ENCODE measurements at places on chromosomes 4 and X. TPM values are rescaled to one million over a fixed set of nuclear protein-coding genes. Genes with fewer than 3 reads are reported as not detected.

DNA sequence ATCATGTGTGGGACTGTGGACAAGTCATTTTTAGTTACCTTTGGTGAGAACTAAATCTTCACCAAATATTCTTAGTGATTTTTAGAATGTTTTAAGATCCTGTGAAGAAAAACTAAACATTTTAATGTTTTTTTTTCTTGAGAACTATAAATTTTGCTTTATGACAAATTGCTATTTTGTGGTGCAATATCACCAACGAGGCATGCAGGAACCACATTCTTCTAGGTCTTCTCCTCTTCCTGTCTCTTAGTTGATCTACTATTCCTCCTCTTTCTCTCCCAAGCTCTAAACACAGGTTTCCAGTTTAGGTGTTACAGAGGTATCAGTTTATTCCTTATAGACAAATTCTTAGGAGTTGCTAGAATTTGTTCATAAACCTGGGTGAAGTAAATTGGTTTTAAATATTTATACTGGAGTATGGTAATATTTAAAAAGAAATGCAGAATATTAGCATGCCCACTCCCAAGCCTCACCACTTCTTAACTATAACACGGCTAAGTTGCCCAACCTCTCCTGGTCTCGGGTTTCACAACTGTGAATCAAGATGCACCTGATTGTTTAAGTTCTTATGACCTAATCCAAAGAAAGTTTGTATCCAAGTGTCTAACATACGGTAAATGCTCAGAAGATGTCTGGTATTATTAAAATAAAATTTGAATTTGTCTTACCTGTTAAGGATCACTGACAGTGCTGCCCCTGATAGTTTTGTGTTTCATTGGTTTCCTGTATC is 56.5 kb upstream of the CLNK start:
- no peak for DNase-seq

DNA sequence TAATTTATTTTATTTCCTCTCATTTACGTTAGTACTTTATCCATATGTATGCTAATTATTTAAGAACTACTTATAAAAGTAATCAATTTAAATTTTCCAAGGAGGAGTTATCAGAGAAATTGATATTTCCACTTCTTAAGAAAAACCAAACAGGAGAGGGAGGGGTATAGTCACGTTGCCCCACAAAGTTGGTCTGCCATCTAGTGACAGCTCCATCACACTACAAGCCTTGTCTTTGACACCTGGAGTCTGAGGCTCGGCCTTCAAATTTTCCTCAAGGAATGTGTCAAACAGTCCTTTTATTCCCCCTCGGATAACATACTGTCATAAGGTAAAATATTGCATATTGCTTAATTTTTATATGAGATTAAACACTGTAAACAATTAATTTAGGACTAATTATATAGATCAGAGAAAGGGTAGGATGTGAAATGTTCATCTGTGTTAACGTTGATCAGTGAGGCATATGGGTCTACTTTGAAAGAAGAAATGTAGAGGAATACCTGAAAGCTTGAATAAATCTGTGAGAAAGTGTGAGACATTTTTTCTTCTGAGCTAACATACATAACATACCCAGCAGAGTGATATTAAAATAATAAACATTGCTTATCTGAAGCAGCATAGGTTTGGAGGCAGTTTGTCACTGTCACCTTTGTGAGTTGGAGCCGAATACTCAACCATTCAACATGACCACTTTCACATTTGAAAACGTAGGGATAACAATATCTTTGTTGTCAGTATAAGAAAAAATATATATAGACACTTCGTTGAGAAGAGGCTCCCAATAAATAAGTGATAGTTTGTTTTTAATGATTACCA is 114.4 kb downstream of the GLRA3 start:
- no peak for DNase-seq

GRCh38 chrX:111649638-111650037 is 31.3 kb upstream of the ALG13 start:
- DNase-seq = no peak

DNA sequence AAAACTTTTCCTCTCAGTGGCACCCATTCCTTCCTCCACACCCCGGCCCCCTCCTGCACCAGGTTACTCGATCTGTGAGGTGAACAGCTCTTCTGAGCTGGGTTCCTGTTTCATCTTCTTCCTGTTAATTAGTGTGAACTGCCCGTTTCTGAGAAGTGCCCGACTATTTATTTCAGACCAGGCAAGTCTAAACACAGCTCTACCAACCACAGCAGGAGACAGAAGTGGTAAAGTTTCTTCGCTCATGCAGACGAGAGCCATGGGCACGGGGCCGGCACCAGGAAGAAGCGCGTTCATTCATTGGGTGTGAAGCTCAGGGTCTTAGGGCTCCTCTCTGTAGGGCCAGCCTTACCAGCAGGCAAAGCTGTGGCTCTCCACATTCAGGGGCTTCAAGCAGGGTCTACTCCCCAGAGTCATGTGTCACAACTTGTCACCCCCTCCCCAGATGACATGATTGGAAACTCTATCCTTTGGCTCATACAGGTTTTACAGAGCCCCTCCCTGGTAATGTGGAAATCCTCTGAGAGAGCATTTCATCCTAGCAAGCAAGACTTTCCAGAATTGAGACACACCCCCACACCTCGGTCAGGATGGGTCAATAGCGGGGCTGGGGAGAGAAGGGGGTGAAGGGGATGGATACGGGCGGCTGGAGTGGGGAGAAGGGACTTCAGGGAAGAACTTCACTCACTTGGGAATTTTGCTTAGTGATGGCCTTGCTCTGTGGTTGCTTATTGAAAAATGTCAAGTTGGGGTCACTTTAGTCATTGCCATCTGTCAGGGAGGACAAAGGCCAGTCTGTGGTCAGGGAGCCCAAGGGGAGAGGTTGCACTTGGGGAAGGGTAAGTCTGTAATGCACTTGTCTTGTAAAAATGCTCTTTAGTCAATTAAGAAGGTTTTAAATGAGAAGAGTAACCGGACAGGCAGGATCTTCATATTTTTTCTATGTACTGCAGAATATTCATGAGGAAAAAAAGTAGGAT is 121.6 kb upstream of the TRIM2 start:
- no peak for DNase-seq

DNA sequence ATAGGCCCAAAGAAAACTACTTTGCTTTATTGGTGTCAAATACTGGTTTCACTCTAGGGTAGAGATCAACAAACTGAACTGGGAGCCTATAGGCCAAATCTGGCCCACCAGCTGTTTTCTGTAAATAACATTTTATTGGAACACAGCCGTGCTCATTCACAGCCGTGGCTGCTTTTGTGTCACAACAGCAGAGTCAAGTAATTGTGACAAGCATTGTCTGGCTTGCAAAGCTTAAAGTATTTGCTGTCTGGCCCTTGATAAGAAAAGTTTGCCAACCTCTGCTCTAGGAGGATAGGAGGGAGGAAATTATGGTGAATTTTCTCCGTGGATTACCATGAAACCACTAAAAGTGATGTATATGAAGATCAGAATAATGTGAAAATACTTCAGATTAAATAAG is 53.4 kb downstream of the GPAT3 start:
- no peak for DNase-seq

- DNase-seq = no peak
Measured at GRCh38 chrX:21721195-21721594, 36.7 kb downstream of the SMPX start.

DNA sequence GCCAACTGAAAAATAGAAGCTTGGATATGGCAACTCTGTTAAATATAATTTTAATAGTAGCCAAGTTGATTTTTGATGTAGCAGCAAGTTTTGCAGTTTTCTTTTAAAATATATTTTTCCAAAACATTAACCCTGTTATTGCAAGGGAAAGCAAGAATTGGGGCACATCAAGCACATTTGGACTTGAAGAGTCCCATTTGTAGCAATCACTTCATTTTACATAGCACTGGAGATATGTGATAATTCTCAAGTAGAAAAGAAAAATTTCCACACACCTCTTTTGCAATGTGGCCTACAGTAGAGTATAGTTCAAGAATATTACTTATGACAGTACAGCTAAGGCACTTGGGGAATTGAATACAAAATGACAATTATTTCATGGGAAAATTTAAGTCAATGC is 1.9 kb upstream of the PPP4R3C start:
- DNase-seq = no peak

DNA sequence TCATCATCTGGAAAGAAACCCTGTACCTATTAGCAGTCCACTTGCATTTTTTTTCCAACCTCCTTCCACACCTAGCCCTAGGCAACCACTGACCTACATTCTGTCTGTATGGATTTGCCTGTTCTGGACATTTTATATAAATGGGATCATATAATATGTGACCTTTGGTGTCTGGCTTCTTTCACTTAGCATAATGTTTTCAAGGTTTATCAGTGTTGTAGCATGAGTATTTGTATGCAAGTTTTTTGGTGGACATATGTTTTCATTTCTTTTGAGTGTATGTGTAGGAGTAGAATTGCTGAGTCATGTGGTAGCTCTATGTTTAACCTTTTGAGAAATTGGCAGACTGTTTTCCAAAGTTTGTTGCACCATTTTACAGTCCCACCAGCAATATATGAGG is 198.6 kb downstream of the CEP135 start:
- DNase-seq = no peak

DNA sequence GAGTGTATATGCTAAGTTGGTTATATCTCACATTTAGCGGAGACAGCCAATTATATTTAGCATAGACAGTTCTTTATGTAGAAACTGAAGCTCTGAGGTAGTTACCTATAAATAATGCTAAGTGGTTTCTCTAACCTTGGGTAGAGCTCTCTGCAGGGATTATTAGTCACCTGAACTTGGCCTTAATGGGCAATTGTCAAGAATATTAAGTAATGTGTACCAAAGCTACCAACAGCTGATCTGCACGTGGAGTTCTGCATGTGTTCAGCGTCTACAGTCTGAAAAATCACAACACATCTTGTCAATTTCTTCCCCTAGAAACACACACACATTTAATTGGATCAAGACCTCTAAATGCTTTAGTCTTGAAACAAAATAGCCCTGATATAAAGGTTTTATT is 740.6 kb upstream of the FAM241A start:
- no peak for DNase-seq

- DNase-seq = no peak
Measured at GRCh38 chr4:91220315-91220714, 1083.5 kb upstream of the GRID2 start.

DNA sequence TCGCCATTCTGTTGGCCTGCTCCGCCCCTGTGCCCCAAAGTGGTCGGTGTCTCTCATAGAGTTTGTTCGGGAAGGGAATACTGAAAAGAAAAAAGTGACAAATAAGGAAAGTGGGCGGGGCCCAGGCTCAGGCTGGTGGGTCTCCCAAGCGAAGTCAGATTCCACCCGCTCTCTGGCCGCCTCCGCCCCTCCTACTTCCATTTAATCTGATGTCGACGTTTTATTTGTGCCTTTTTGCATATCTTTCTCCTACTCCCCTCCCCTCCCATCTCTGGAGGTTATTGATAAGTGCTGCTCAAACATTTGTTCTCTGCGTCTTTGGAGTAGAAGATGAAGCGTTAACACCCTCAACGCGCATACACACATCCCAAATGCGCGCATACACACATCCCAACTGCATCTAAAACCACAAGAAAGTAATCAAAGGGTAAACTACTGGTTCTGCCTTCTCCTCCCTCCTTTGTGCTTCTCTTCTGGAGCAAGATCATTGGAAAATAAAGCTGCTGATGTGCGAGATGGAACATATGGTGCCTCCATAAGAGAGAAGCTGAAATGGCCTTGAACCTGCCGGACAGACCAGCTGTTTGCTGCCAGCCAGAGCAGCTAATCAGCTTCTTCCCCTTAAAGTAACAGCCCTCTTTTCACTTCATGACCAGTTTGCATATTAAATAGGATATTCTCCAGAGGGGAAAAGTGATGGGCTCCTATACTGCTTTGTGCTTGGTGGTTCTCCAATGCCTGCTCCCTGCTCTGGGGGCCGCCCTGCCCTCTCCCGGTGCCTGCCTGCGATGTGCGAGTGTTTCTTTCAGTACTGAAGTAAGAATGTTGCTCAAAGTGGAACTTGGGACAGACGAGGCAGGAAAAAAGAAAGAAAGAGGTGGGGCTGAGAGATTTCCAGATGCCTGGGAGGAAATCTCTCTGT is 3.1 kb downstream of the MAMLD1 start:
- no peak for DNase-seq

GRCh38 chrX:155086961-155087735 is 15.8 kb downstream of the BRCC3 start:
- no peak for DNase-seq

DNA sequence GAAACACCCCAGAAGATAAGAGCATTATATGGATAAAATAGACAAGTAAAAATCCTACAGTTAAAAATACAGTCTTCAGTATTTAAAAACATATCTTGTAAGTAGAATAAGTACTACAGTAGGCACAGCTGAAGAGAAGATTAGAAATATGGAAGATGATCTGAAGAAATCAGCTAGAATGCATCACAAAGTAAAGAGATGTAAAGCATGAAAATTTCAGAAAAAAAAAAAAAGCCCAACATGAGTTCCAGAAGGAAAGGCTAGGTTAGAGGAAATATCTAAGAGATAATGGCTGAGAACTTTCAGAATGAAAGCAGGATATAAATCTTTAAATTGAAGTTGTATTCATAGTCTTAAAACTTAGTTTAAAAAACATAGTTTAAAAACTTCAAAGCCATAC is 21.0 kb downstream of the EPGN start:
- no peak for DNase-seq

DNA sequence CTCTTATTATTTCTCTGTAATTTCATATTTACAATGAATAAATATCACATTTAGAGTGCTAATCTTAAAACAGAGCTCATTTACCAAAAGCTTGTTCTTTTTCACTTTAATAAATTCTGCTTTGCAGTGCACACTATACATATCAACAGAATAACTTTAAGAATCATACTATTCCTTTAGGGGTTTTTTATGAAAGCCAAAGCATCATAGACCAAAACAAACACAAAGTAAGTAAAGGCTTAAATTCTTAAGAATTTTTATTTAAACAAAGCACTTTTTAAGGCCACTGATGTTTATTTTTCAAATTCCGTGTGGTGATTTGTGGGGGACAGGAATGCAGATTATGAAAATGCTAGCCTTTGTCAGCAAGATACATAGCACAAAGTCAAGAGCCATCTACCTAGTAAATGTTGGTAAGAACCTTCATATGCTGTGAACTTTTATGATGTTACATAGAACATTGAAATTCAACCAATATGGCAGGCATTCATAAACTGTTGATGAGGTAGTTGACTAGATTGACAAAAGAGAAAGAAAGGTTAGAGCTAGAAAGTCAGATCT is 17.8 kb downstream of the TIGD2 start:
- no peak for DNase-seq

- DNase-seq = no peak
Measured at GRCh38 chr4:7280926-7281690, 88.8 kb downstream of the SORCS2 start.

GRCh38 chrX:153965406-153965805 is 6.2 kb downstream of the HCFC1 start:
- DNase-seq = no peak

CDS1 gene
- total RNA-seq = 24.3 TPM

OTUD6A gene
- total RNA-seq = not detected

CFAP99 gene
- not detected for total RNA-seq

TRAPPC11 gene
- 50.8 TPM for total RNA-seq

GAGE1 gene
- total RNA-seq = not detected

TECRL gene
- not detected for total RNA-seq

UGT2B15 gene
- not detected for total RNA-seq

SLITRK4 gene
- total RNA-seq = 2.2 TPM

MAGEA6 gene
- not detected for total RNA-seq
